ENCODE measurements at places on chromosomes 4 and X.

DNA sequence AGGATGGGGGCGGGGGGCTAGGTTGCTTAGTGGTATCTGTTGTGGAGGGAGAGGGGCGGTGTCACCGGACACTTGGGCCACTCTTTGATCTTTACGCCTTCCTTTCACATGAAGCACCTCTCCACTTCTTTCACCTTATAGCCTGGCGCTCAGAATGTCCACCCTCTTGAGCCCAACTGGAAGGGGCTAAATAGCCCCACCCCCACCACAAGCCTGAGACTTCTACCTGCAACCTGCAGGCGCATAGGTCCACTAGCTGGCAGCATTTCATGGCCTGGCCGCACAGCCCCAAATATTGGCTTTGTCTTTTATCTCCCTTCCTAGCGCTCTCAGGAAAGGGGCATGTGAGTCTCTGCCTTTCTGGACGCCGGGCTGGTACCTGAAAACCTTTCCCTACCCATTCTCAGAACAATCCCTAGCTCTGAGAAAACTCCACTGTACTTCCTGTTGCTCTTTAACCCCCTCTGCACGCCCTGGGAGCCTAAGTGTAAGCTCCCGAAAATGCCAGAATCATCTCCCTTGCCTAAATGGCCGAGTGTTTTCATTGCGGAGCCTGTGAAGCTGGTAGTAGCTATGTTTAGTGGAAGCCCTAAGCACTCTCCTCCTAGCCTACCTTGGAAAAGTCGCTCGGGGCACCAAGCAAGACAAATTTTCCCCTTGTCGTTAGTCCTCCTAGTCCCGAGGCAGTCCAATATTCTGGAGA, 1.2 kb upstream of the TRPC5 start:
- DNase-seq = no peak

DNA sequence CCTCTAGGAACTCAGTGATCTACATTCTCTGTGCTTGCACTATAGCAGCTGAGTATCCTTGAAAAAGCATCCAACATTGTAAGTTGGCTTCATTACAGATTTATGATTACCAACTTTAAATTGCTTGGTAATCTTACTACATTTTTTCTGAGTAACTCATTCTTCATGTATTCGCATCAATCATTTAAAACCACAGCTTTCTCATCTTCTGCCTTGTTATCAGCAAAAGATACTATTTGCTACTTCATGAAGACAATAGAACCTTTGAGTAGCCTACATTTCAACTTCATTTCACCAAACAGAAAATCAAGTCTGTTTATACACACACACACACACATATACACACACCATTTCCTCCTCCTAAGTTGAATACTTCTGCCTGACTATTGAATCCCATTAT, 6.2 kb upstream of the DCAF8L2 start:
- DNase-seq = no peak

DNA sequence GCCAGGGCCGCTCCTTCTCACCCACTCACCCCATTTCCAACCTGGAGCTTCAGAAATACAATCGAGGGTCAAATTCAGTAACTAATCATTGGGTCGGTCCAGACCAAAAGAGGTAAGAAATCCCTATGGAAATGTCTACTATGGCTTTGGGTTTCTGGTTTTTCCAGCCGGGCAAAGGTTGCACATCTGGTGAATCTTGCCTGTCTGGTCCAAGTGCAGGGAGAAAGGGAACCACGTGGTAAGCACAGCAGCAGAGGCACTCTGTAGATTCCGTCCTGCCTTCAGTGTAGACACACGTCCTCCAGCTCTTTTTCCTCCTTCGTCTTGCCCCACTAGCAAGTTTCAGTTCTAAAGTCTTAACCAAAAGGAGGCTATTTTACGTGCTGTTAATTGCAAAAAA, 218.0 kb upstream of the JADE1 start:
- DNase-seq = no peak

DNA sequence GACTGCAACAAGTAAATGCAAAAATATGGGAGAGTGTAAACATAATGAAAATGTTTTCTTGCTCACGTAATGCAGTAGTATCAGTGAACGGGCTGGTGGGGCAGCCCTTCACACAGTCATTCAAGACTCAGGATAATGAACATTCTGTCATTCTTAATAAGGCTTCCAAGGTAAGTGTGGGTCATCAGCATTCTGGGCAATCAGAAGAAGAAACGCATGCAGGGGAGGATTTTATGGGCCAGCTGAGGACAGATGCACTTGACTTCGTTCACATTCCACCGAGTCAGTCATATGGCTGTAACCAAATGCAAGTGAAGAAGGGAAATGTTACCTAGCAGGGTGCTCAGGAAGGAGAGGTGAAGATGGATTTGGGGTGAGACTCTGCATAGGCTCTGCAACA, 68.0 kb upstream of the MAP9 start:
- no peak for DNase-seq

- peak; percentile 75 for DNase-seq
Observed at GRCh38 chrX:46912603-46913491, 626 bp downstream of the JADE3 start.

DNA sequence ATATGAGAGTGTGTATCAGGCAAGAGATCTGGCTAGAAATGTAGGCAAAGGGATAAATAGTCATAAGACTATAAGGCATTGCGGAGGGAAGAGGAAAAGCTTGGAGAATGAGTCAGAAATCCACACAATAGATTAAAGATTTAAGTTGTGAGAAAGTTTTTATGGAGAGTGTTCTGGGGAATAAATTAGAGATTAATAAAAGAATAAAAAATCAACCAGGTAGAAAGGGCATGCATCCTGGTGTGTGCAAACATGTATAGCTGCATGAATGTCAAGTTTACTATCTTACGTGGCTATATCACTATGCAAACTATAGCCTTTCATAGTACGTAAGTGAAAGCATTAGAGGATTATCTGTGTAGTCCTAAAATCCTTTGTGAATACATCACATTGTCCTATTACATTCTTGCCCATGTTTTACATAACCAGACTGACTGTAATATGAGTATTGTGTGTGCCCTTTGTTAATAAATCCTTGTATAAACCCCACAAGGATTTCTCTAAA, 36.9 kb downstream of the SNCA start:
- no peak for DNase-seq

GRCh38 chr4:38333219-38333618, 330.8 kb upstream of the KLF3 start:
- DNase-seq = no peak

- no peak for DNase-seq
Observed at GRCh38 chrX:102063445-102064074, 61.9 kb upstream of the TCEAL2 start.

- no peak for DNase-seq
Observed at GRCh38 chr4:6364581-6364980, 94.9 kb downstream of the WFS1 start.

DNA sequence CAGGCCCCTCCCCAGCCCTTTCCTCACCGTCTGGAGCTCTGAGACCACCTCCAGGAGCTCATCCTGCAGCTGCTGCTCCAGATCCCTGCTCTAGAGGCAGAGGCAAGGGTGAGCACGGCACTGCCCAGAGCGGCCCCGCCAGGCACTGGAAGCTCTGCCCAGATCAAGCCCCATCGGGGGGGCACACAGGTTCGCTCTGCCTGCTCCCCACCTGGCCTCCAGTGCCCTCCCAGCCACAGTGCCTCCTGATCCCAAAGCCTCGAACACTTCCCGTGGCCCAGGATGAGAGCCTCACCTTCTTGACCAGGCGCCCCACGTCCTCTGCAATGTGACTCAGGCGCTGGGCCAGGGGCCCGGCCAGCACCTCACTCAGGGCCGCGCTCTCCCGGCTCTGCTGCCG, 5.0 kb downstream of the ARHGAP4 start:
- no peak for DNase-seq

DNA sequence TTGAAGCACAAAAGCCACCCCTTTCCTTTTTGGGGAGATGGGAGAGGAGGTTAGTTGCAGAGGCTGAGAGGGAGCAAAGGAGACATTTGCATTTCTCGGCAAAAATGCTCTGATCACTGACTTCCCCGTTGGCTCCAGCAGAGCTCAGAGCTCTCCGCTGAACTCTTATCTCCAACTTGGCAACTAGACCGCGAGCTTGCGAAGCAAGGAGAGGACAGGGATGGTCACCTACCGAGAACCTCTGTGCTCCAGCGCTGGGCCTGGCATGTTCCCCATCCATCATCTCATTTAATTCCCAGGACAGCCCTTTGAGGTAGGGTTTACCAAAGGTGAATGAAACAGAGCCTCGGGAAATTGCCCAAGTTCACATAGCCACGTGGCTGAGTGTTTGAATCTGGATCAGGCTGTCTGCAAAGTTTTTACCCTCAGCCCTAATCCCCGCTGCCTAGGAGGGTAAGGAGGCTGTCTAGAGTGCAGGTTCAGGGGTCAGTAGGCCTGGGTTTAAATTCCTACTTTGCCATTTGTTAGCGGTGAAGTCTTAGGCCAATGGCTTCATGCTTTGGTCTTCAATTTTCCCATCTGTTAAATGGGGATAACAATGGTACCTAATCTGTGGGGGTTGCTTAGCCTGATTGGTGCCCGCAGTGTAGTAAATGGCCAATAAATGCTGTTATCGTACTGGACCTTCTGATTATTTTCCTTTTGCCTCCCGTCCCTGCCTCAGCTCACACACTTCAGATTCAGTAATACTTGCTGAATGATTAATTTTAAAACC, 3.8 kb upstream of the CITED1 start:
- no peak for DNase-seq

DNA sequence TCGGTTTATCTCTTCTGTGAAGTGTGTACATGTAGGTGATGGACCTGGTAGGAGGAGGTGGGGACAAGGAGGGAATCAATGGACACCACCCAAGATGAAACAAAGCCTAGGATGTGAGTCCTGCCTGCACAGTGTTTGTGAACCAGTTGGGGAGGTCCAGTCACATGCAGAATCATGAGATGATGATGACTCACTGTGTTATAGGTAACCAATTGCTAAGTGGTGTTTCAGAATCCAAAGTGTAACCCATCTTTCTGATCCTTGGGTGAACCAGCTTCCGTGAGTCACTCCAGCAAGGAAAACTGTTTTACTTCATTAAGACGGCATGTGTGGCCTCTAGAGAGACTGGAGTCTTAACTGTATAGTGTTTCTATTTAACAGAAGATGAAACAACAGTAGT, 57.9 kb upstream of the HPF1 start:
- no peak for DNase-seq

GRCh38 chrX:24487571-24487970, 22.5 kb downstream of the PDK3 start:
- no peak for DNase-seq

DNA sequence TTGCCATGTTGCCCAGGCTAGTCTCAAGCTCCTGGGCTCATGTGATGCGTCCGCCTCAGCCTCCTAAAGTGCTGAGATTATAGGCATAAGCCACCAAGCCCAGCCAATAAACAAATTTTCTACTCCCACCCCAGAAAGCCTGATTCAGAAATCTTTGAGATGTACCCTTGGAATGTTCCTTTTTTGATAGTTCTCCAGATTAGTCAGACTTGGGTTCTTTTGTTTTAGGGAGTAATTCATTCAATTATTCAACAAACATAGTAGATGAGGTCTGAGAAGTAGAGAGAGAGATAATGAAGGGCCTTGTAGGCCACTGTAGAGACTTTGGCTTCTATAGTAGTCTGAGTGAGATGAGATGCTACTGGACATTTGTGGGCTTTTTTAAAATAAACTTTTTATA, 27.8 kb downstream of the RP2 start:
- no peak for DNase-seq

- DNase-seq = no peak
Observed at GRCh38 chr4:64784125-64784524, 374.9 kb upstream of the TECRL start.

DNA sequence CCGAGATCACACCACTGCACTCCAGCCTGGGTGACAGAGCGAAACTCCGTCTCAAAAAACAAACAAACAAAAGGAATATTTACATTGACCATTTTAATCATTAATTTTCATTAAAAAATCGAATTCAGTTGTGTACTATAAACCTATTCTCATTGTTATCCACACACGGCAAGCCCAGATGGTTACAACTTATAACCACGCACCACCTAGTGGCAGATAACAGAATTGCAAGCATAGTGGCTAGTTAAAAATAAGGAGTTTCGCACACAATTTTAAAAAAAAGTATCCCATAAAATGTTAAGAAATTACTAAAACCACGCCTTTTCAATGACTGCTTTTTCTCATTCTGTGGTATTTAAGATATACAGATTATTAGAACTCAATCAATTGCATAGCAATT, 25.4 kb downstream of the MBNL3 start:
- no peak for DNase-seq

DNA sequence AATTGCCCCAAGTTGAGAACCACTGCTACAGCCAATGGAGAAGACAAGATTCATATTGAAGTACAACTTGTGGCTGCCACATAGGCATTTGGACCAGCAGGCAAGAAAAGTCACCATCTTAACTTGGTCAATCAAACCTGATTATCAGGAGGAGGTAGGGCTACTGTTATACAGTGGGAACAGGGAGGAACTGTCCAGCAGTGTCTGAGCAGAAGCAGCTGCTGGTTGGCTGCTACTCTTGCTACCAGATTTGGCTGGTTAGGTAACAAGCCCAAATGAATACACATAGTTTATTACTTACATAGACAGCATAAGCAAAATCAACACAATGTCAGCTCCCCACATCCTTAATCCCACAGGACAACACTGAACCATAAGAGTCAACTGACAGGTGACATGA, 39.4 kb downstream of the ATP1B4 start:
- no peak for DNase-seq

DNA sequence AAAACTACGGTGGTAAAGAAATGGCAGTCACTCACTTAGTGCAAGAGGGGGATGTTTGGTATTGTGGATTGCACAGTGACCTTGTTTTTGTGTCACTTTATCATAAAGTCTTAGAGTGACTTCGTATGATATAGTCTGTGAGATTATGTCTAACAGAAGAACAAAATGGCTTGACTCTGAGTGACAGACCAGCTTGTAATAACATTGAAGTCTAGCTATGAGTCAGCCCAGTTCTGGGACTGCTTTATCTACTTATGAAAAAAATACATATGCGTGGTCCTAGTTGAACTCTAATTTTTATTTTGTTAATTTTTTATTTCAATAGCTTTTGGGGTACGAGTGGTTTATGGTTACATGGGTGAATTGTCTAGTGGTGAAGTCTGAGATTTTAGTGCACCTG, 20.0 kb downstream of the DCLK2 start:
- DNase-seq = no peak

- no peak for DNase-seq
Observed at GRCh38 chr4:5967783-5968182, 50.4 kb downstream of the C4orf50 start.

GRCh38 chr4:163663454-163664225, 169.2 kb downstream of the TMA16 start:
- no peak for DNase-seq

DNA sequence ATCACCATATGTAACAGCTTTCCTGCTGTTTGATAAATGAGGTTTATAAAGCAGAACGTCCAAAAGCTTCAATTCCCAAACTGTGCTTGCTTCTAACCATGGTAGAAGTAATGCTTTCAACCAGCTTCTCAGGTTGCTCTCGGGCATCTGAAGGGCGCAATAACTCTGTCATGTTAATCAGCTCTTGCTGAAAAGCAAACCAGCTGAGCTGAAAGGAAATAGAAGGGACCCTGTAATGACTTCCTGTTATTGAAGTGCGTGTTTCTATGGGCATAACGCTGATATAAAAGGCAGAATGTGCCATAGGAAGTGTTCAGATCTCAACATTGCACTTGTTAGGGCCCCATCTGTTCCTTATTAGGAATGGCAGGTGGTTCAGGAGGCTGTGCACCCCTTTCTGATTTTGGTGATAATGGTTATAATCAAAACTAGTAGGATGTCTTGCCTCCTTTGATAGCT, 21.2 kb downstream of the HERC3 start:
- DNase-seq = no peak

GRCh38 chr4:40918330-40918729, 168.6 kb downstream of the NSUN7 start:
- no peak for DNase-seq

- DNase-seq = no peak
Observed at GRCh38 chr4:4856071-4857000, 3.1 kb upstream of the MSX1 start.

GRCh38 chr4:187065806-187066205, 342.1 kb upstream of the FAT1 start:
- DNase-seq = no peak
